Bone marrow (tissue), 2 donors: ENCODE measurements at places on chromosomes 16 and 17.

DNA sequence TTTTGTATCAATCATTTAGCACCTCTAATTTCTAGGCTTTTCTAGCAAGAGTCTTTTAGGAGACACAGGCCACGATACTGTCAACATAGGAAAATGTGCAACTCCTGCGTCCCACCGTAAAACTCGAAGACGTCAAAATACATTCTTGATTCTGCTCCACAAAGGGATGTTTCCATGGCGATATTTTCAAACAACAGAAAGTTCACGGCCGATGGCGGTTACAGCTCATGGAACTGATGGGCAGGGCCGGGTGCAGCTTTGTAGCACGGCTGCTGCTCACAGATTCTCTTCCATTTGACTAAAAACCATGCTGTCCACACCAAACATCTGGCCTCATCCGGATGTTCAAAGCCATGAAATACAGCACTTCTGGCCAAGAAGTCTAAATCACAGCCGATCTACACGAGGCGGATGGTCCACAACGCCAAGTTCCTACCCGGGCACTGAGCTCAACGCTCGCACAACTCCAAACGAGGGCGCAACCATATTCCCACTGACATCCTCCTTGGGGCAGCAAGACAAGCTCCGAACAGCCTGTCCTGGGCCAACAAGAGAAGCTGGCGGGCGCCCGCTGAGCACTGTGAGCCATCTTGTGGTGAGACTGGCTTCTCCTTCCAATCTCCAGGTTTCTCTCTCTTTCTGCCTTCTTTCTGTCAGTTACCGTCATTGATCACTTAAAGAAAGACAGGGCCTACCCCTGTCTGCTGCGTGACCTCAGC is 79.8 kb downstream of the ZNF778 start:
- no peak for DNase-seq

GRCh38 chr17:38568845-38569510 is 36.8 kb downstream of the SRCIN1 start:
- DNase-seq: no peak

DNA sequence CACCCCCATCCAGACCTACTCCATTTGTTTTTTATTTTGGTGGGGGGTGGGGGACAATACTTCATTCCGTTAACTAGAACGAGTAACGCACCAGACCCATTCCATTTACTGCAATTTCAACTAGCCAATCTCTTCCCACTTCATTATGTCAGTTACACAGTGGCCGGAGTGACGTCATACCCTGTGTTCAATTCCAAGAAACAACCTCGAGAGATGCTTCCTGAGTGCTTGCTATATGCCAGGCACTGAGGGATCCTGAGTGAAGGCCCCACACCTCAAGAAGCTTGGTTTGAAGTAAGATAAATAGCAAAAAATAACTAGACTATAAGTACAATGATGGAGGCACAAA is 9.1 kb upstream of the SIAH1 start:
- no peak for DNase-seq

- no peak for DNase-seq
These were observed 27.4 kb downstream of the TMEM132E start for GRCh38 chr17:34606763-34607162.

GRCh38 chr17:80119271-80119791 is 17.9 kb downstream of the GAA start:
- DNase-seq: no peak

- DNase-seq: no peak
These were observed 25.1 kb downstream of the SLC5A10 start for GRCh38 chr17:18977021-18977420.

GRCh38 chr17:48595278-48595999 is 1.9 kb upstream of the HOXB5 start:
- no peak for DNase-seq

GRCh38 chr17:56291226-56291805 is 138.0 kb downstream of the ANKFN1 start:
- no peak for DNase-seq

DNA sequence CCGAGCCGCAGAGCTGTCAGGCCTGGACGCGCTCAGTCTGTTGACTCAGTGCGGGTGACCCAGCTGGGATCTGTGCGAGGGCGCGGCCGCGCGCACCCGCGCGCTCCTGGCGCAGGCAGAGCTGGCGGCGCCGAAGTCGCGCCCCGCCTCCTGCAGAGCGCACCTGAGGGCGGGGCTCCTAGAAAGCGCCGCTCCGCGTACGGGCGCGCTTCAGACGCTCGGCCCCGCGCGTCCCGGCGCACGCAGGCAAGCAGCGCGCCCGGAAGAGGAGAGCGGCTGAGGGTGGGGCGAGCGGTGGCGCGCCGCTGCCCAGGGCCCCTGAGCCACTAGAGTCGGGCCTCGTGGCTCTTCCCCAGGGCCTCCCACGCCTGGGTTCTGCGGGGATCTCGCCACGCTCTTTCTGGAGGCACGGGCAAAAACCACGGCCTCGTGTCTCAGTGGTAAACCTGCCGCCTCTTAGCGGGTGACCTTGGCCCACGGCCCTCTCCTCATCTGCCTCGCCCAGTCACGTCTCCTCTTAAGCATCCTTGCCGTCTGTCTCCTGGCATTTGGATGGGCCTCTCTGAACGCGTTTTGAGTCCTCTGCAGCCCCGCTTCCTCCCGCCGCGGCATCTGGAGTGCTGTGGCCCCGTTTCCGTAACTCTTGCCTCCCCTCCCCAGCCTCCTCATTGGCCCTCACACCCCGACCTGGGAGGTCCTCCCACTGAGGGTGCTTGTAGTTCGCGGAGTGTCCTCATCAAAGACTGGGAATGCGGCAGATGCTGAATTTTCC is at the start of gene ABCA5:
TSS of gene ABCA5 (minus strand) at position 74 of the 772 bp plus-strand sequence. CDS start 12,718 bp downstream, outside the sequence.
- DNase-seq: no peak

- DNase-seq: no peak
These were observed 744 bp upstream of the GGNBP2 start for GRCh38 chr17:36544044-36544306.

GRCh38 chr16:17345043-17345442 is 125.7 kb downstream of the XYLT1 start:
- DNase-seq: no peak

- DNase-seq: no peak
These were observed 70.4 kb downstream of the MMD start for GRCh38 chr17:55351226-55351625.

DNA sequence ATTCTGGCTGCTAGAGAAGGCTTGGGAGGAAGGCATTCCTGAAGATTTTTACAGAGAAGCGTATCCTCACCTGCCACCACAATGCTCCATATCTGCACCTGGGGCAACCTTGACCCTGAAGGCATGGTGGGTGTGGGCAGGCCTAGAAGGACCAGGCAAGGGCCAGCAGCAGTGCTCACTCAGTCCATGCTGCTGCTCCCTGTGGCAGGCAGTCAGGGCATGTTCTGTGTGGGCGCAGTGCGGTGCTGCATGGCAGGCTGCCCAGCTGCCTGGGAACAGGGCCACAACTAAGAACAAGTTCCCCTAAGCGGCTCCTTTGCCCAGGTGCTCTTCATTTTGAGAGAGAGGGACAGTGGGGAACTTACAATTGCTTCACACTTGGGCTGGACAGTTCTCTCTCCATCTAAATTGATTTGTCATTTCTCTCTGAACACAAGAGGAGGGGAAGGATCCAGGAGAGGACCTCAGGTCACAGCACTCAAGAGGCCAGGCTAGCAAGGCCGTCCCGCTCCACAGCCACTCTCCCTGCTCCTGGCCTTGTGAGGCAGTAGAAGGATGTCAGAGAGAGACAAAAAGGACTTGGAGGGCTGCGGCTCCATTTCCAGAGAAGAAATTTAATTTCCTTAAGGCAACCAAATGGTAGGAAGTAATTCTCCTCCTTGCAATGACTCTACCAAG is 158.8 kb downstream of the AATF start:
- DNase-seq: no peak

- DNase-seq: no peak
These were observed 49.8 kb downstream of the WDR45B start for GRCh38 chr17:82598256-82599119.

DNA sequence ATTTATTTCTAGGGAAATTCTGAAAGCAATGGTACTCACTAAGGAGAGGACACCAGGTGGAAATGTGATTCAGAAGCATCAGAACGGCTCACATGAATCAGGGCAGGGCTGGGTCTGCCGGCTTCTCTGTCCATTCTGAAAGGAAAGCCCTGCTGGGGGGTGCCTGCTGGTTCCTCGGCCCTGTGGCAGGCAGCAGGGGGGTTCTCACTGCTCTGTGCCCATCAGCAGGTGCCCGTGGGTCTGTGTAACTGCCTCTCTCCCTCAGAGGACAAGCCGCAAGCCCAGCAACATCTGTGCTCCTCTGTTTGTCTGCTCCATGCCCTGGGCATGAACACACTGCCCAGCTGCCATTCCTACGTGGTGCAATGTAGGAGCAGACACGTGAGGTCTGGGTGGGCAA is 74.9 kb upstream of the ZNF423 start:
- DNase-seq: no peak

DNA sequence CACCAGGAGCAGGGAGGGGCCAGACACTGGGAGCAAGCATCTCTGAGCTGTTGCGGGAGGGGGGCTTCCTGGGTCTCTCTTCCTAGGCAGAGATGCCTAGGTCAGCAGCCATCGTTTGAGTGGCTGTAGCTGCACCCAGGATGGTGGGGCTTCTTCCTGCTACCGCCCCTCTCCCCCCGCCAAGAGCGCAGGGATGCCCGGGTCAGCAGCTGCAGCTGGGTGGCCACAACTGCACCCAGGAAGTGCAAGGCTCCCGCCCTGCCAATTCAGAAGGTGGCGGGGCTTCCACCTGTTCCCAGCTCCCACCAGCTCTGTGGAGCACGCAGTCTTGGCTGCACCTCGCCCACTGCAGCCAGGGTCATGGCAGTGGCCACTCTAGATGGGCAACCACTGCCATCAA is 47.8 kb downstream of the ESRP2 start:
- DNase-seq: no peak

- DNase-seq: no peak
These were observed 170.2 kb downstream of the HS3ST3B1 start for GRCh38 chr17:14471052-14471451.

GRCh38 chr17:57551321-57552079 is 193.6 kb downstream of the CCDC182 start:
- no peak for DNase-seq

DNA sequence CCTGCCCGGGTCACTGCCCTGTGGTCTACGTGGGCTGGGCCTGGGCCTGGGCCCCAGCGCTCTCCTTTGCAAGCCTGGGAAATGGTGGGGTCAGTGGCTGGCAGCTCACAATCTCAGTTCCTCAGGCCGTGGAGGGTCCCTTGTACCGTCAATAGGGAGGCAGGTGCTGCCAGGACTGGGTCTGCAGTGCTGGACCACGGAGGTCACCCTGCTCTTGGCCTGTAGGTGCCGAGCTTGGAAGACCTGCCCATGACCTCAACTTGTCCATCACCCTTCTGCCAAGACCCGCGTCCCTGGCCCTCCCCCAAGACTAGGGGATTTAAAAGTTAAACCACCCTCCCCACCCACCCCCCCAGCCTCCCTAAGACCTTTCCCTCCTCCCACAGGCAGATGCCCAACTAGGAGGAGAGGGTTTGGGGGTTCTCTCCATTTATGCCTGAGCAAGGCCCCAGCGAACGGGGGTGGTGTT is 2.5 kb downstream of the TBX2 start:
- no peak for DNase-seq

GRCh38 chr17:76691379-76692191 is 19.2 kb downstream of the MXRA7 start:
- DNase-seq: no peak

DNA sequence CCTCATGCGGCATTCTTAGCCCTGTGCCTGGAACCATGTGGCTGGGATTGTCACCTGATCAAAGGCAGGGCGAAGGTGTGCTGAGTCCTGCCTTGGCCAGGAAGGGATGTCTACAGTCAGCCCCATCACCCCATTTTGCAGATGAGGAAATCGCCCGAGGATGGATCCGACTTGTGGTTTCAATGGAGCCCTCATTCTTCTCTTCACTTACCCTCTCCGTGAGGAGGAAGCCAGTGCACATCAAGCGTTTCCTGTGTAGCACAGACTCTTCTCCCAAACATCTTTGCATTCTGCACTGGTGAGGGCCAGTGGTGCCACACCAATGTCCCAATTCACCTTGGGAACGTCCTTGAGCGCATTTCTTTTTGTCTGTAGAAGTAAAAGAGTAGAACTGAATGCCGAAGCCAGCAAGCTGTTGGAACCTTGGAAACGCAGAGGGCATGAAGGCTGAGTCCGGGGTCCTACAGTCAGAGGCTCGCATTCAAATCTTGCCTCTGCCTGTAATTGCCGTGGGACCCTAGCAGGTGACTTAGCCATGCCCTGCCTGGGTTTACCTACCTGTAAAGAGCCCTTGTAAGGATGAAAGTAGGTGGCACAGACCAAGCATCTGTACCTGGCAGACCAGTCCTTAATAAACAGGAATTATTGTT is 85.4 kb downstream of the IRF8 start:
- DNase-seq: no peak

DNA sequence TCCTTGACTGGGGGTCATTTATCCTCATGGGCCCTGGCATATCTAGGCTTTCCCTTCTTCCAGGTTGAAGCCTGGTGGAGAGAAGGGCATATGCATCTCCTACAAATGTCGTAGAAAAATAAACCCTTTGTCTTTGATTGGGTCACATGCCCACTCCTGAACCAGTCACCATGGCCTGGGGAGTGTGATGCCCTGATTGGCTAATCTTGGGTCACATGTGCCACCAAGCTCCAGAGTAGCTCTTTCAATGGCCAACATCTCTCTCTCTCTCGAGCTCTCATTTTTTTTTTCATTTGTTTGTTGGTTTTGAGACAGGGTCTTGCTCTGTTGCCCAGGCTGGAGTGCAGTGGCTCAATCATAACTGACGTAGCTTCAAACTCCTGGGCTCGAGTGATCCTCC is 5.6 kb upstream of the XPO6 start:
- no peak for DNase-seq

DNA sequence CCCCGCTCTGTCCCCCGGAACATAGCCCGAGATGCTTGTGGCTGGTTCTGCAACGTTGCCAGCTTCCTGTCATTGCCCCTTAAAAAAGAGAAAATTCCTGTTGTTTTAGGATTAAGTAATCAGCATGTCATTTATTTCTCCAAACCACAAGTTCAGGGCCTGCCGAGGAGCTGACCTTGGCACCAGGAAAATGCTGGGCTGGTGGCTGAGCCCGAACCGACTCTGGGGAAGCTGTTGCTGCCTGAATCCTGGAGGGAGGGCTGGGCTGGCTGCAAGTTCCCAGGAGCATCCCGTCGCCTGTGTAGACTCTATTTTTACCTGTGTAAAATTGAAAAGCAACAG is 130.9 kb upstream of the FOXF1 start:
- DNase-seq: no peak

DNA sequence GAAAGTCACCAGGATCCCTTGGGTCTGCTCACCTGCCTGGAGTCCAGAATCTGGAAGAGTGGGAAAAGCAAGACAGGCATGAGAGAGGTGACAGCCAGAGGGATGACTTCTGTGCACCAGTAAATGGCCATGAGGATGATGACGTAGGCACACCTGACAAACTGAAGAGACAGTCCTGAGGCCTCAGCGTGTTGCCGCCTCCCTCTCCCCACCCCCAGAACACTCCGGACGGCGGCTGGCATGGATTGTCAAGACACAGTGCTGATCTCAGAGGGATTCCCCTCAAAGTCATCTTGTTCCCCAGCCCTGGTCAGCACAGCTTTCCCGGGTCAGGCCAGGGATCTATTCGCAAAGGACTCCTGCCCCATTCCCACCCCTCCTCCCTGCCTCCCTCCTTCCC is 6.2 kb downstream of the SLC13A5 start:
- DNase-seq: no peak
